ENCODE measurements at places on chromosomes 6 and 20. TPM values are rescaled to one million over a fixed set of nuclear protein-coding genes. Genes with fewer than 3 reads are reported as not detected.
A peak's percentile ranks its signal among the peaks of the same experiment; 100 is the strongest.

GRCh38 chr6:125197795-125198269 lies 44.3 kb downstream of the TPD52L1 start:
- DNase-seq, result no peak

Gene FAM162B
- 1.2 TPM for total RNA-seq

Gene ADGRF4
- not detected for total RNA-seq

- peak; percentile 66 for DNase-seq
Measured at GRCh38 chr6:16206595-16207037, 31.8 kb upstream of the GMPR start.

GRCh38 chr6:5439749-5440148 lies 178.4 kb downstream of the FARS2 start:
- no peak for DNase-seq

Gene DDR1
- total RNA-seq, result 106 TPM

DNA sequence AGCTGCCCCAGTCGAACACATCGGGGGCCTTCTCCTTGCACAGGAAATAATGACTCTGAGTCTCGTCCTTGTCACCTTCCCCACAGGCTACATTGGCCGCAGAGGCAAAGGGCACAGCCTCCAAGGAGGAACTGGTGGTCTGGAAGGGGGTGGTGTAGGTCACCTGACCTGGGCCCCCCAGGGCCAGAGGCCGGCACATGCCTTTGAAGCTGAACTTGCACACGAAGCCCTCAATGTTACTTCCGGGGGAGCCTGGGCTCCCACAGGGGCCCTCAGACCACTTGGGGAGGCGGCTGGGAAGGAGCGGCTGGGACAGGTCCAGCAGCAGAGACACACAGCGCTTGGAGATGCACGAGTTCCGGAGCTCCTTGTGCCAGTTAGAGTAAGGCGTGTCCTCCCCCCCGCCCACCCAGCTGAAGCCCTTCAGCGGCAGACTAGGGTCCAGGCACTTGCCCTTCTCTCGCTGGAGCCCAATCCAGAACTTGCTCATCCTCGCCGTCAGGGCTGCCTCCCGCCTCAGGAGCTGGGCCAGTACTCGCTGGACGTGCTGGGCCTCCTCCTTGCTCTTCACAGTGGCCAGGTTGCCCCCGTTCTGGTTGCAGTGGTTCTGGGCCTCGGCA lies 578 bp downstream of the CD93 start:
- no peak for DNase-seq

DNA sequence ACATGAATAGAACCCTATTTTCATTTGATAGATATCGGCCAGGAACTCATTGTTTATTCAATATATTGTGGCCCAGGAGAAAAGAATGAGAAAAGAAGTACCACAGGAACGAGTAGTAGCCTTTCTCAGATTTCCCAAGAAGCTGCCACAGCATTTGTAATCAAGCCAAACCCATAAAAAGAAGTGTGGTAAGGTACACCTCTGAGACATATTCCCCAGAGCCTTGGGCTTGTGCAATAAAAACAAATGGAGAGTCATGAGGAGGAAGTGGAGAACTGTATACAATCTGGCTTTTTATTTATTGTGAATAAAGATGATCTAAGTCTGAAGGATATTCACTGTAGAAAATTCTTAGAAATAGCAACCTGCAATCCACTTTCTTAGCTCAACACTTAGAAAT lies 36.7 kb downstream of the KIF6 start:
- no peak for DNase-seq

All from frontal cortex (tissue), 4 donors.